ENCODE measurements at places on chromosomes 13 and 19.

DNA sequence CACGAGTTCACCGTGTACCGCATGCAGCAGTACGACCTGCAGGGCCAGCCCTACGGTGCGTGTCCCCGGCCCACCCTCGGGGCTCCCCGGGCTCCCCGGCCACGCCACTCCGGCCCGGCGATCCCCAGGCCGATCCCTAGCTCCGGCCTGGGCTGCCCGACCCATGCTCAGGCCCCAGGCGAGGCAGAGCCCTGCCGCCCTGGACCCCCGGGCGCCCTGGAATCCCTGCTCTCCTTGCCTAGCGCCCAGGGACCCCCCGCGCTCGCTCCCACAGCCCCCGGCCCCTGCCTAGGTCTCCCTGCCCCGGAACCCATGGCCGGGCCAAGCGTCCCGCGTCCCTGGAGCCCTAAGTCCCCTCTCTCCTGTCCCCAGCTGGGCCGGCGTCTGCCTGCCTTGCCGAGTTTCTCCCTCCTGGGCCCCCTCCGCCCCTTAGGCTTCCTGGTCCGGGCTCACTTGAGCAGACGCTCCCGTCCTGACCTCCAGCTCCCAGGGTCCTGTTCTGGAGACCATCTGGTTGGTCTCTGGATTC, 494 bp downstream of the NCLN start:
- DNase-seq = no peak

- DNase-seq = no peak
Measured at GRCh38 chr13:39970177-39970846, 314.9 kb downstream of the COG6 start.

GRCh38 chr19:8367327-8368001, 3.5 kb downstream of the ANGPTL4 start:
- DNase-seq = peak; percentile 89

DNA sequence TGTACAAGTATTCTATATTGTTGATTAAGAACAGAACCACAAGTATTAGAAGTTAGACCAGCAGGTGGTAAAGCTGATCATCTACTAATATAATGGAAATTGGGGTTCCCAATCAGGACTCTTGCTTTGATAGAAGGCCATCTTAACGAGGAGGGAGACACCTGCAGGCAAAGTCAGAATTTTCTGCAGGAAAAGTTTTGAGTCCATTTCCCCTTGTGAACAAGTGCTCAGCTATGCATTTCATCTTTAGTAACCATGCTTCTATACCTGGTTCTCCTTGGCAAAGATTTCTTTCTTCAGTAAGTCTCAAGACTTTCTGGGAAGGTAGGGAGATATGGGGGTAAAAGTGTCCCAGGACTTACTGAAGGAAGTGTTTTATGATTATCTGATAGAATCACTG, 36.1 kb upstream of the USPL1 start:
- no peak for DNase-seq

DNA sequence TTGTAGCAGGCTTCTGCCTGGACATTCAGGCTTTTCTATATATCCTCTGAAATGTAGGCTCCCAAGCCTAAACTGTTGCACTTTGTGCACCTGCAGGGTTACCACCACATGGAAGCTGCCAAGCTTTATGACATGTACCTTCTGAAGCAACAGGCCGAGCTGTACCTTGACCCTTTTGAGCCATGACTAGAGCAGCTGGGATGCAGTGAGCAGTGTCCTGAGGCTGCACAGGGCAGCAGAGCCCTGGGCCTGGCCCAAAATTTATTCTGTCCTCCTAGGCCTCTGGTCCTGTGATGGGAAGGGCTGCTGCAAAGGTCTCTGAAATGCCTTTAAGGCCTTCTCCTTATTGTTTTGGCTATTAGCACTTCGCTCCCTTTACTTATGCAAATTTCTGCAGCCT, 23.5 kb upstream of the CD177 start:
- DNase-seq = no peak

DNA sequence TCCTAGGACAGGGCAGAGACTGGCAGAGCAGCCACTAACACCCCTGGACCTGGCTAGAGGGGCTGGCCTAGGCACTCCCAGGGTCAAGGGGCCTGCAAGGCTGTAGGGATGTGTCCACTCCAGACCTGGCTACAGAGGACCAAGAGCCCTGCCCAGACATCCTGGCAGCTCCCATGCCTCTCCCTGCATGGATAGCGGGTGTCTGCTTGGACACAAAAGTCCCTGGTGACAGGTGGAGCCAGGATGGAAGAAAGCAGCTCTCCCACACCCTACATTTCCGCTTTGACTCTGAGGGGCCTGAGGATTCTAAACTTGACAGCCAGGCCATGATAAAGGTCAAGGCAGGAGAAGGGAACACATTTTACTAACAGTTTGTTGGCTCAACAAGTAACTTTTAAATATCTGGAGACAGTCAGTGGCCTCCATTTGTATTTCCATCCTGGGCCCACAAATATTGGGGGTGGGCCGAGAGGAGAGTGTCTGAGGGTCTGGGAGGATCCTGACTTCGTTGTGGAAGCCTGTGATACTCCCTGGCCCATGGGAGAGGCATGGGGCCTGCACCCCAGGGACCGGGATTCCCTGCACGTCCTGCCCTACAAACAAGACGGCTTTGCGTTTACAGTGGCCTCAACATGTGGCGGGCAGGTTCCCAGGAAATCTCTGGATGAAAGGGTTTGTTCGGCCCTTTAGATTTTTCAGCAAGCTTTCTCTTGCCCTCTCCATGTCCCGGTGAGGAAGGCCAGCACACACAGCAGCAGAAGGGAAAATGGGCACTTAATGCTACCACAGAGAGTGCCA, 19.8 kb upstream of the SLC7A9 start:
- no peak for DNase-seq

DNA sequence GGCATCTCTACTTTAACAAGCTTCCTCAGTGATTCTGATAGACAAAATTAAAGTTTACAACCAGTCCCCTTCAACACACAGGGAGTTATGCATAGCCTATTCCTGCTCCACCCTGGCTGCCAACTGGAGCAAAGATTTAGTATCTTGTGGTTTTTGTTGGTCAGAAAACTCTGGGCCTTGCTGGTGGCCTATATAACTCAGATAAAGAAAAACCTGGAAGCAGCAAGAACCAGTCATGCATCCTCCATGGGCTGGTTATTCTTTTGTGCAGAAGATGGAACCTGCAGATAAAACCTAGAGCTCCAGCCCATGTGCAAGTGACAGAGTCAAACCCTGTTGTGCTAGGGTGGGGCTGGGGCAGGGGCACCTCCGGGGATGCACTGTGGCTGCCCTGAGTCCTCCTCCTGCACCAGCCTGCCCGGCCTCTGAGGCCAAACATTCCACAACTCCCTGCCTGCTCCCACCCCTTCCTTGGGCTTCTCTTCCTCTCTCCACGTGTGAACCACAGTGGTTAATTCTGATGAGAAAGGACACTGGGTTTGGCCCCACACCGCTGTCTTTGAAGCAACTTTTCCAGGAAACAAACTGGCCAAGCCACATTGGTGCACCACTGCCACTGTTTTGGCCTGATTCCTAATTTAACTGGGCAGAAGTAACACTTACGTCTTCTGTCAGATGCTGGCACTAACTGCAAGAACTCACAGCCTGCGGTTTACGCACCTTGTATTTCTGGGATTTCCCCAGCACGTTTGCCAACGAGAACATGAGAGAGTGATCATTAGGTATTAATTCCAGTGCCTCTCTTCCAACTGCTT, 23.3 kb upstream of the GGACT start:
- no peak for DNase-seq

Data from AG04449 (cell line).